ENCODE measurements at places on chromosomes 16 and 17. TPM values are rescaled to one million over a fixed set of nuclear protein-coding genes. Genes with fewer than 3 reads are reported as not detected.

Gene CFAP52
- polyA plus RNA-seq: 7.0 TPM

Gene CDRT15
- polyA plus RNA-seq: 1.3 TPM

DNA sequence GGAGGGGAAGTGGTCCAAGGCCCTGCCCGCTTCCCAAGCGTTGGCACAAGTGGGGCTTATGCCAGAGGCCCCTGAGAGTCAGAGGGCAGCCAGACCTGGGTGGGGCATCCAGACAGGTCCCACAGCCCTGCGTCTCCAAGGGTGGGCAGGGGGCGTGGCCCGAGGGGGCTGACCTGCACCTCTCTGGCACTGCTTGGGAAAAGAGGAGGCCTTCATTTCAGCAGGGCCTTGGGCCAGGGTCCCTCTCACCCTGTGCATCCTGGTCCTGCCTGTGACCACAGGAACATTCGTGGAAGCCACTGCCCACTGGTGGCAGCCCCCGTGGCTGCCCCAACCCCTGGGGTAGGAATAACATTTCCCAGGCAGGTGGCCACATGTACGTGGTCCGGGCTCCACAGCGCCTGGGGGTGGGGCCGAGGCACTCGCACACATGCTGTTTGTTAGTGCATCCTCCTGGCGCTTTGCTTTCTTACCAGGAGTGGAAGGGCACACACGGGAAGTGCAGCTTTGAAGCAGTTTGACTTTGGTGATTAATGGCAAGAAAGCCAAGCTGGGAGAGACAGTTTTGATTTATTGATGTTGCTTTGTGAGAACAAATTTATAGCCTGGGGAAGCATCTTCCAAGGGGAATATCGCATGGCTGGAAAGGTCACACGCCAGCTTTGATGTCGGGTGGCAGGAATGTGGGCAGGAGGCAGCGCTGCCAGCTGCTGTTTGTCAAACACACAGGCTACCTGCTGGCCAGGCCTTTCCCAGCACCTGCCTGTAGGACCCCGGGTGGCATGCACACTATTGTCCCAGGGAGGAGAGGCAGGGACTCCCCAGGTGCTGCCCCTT lies 4.3 kb downstream of the CENPX start:
- no peak for DNase-seq

- no peak for DNase-seq
These were observed 55.6 kb downstream of the GRB7 start for GRCh38 chr17:39793301-39793872.

DNA sequence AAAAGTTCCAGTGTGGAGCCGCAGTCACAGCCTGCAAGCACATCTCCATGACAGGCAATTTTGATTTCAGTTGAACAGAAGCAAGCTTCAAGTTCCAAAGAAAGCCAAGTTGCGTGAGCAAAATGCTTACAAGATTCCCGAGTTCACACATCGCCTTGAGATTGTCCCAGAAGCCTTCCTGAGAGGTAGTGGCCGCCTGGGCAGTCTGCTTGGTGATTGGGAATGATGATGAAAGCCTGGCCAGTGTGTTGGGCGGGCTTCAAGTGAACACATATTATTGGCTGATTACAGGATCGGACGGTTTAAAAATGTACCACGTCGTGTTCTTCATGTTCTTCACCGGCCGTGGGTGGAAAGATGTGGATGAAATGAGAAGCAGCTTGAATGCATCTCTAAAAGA lies 185.5 kb downstream of the FOXL1 start:
- DNase-seq: no peak
